ENCODE measurements at places on chromosomes 5 and 9. TPM values are rescaled to one million over a fixed set of nuclear protein-coding genes. Genes with fewer than 3 reads are reported as not detected.

DNA sequence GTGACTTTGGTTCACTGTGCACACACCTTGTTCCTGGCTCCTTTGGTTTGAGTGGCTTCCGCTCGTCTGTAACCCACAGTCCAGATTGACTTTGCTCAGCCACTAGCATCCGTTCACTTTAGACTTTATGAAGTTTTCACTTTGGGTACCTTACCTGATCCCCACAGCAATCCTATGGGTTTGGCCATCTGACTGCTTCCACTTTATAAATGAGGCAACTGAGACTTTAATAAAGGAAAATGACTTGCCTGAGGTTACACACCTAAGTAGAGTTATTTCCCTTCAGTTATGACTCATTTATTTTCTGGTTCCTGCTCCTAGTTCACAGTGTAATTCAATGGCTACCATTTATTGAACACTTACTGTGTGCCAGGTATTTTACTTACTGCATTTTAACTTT, 94.2 kb upstream of the SAP30L start:
- no peak for DNase-seq

GRCh38 chr9:124218987-124219461, 38.7 kb upstream of the NEK6 start:
- DNase-seq = no peak

DNA sequence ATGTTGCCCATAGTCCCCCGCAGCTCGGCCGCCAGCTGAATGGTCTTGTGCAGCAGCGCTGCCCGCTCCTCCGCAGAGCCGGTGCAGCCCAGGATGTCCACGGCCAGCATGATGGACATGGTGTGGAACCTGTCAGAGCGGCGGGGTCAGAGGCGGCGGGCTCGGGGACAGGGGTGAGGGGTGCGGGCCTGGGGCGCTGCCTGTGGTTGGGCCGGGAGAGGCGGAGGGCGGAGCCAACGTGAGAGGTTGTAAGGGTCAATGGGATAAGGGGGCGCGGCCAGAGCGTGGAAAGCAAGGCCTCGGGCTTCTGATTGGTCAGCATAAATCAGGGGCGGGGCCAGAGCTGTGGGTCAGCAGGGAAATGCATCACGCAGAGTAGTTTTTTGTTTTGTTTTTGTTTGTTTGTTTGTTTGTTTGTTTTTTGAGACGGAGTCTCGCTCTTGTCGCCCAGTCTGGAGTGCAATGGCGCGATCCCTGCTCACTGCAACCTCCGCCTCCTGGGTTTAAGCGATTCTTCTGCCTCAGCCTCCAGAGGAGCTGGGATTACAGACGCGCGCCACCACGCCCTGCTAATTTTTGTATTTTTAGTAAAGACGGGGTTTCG, 6.8 kb upstream of the TOR2A start:
- DNase-seq = peak; percentile 91

- DNase-seq = no peak
Measured at GRCh38 chr5:126355940-126356339, 67.3 kb upstream of the GRAMD2B start.

- no peak for DNase-seq
Measured at GRCh38 chr5:143041972-143042770, 272.0 kb downstream of the ARHGAP26 start.

- no peak for DNase-seq
Measured at GRCh38 chr9:128276574-128277270, 646 bp downstream of the SWI5 start.

The SLC34A1 gene
- 0.16 TPM for total RNA-seq

The IGIP gene
- total RNA-seq = 1.4 TPM

DNA sequence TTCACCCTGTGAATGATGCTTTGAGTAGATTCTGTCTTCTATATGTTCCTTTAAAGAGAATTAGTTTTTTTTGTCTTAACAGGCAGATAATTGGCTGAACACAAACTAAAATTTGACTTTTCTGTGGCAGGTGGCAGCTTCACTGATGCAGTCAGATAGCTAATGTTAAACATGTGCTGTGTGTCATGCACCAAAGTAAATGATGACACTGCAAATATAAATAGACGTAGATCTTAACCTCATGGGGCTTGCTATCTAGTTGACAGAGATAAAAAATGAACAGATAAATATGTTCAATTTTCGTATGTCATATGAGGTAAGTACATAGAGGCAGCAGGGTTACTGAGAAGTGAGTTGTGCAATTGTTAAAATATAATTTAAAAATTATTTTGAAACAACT, 82.7 kb downstream of the PARP8 start:
- DNase-seq = no peak

The IL5 gene
- not detected for total RNA-seq

The GTF2H2C gene
- 47.9 TPM for total RNA-seq

The FRMPD1 gene
- total RNA-seq = 0.11 TPM

DNA sequence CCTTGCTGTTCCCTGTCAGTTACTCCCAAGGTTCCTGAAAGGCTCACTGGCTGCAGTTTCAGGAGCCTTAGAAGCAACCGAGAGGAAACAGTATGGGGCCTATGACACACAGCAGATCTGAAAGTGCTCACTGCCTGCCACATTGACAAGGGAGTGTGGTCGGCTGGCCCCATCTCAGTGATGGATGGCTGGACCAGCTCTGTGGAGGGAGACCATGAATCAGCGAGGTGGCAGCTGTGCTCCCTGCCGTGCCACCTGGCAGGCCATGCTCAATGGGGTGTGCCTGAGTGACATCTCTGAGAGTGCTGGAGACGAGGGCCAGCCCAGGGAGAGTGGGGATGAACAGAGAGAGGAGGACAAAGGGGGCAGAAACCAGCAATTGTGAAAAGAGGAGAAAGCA, 49.1 kb downstream of the DOCK2 start:
- no peak for DNase-seq

DNA sequence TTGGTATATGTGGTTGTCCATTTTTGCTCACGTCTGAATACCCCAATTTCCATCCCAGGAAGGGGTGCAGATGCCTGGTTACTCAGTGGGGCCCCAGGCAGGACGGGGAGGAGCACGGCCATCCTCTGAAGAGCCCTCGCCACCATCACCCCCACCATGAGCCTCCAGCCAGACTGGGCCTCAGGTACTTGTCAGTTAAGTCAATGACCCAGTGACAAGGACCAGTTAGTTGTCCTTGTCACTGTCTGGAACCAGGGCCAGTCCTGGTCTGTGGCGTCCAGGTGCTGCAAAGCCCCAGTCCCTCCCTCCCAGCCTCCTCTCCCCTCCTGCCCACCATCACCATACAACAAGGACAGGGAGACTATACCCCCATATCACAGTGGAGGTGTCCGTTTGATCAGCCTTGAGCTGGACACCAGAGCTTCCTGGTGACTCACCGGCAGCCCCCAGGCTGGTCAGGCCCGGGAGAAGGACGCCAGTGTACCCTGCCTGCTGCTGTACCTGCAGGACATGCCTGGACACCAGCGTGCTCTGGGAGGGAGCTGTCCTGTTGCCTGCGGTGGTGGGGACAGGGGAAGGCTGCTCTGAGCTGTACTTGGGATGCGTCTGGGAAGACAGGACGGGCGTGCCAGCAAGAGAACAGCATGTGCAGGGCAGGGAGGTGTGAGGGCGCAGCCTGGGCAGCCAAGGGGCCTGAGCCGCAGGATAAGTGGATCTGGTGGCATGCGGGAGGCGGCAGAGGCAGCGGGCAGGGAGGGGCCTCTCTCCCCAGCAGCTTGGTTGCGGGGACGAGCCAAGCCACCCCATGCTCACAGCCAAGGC, 32.6 kb upstream of the TTLL11 start:
- DNase-seq = no peak

The ARSI gene
- 0.51 TPM for total RNA-seq

GRCh38 chr5:59437176-59437575, 456.4 kb downstream of the PDE4D start:
- DNase-seq = no peak

The SPINK5 gene
- total RNA-seq = 10.6 TPM

The PCDHGA6 gene
- 0.52 TPM for total RNA-seq

- no peak for DNase-seq
Measured at GRCh38 chr5:143445776-143446175, 42.3 kb upstream of the NR3C1 start.

GRCh38 chr5:105101577-105101976, 1539.0 kb upstream of the NUDT12 start:
- no peak for DNase-seq

DNA sequence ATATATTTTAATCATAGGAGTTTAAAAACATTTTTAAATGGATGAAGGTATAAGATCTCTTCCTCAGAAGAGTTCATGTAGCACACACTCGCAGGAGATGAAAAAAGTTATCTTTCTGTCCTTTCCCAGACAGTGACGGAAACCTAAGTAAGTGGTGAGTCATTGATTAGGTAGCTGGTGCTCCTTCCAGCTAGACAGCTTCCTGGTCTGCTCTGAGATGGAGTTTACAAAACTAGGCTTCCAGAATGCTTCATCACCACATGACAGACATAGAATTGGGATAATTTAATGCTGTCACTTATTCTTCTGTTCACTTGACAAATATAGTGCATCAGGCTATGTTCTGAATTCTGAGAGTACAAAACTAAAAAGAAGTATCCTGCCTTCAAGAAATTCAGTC, 2393.0 kb upstream of the C9orf72 start:
- DNase-seq = no peak

GRCh38 chr9:20732118-20732517, 48.1 kb downstream of the FOCAD start:
- no peak for DNase-seq

DNA sequence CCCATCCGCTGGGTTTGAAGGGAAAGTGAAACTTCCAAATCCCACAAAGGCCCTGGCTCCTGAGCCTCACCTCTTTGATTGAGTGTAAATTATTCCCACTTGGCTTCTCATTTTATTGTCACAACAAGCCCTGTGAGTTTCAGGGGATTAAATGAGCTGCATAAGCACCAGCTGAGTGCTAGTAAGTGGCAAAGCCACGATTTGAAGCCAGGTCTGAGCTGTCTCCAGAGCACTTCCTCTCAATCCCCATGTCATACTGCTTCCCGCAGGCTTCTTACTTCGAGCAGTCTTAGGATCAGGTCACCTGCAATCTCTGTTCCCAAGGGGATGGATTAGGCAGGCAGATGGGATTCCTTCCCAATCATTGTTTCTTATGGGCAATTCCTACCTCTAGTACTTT, 18.0 kb downstream of the RPS14 start:
- no peak for DNase-seq
